Suprapubic skin (tissue), 4 donors: ENCODE measurements at places on chromosomes 1 and 21.

GRCh38 chr1:18037651-18038050 lies 69.9 kb upstream of the IGSF21 start:
- DNase-seq: no peak

- no peak for DNase-seq
Measured at GRCh38 chr1:206890125-206891060, 6.8 kb upstream of the IL24 start.

- no peak for DNase-seq
Measured at GRCh38 chr1:18919956-18920355, 17.6 kb upstream of the ALDH4A1 start.

- no peak for DNase-seq
Measured at GRCh38 chr1:64199154-64199553, 4.3 kb upstream of the UBE2U start.

- peak; percentile 82 for DNase-seq
Measured at GRCh38 chr1:56477164-56478111, 101.9 kb downstream of the PLPP3 start.

DNA sequence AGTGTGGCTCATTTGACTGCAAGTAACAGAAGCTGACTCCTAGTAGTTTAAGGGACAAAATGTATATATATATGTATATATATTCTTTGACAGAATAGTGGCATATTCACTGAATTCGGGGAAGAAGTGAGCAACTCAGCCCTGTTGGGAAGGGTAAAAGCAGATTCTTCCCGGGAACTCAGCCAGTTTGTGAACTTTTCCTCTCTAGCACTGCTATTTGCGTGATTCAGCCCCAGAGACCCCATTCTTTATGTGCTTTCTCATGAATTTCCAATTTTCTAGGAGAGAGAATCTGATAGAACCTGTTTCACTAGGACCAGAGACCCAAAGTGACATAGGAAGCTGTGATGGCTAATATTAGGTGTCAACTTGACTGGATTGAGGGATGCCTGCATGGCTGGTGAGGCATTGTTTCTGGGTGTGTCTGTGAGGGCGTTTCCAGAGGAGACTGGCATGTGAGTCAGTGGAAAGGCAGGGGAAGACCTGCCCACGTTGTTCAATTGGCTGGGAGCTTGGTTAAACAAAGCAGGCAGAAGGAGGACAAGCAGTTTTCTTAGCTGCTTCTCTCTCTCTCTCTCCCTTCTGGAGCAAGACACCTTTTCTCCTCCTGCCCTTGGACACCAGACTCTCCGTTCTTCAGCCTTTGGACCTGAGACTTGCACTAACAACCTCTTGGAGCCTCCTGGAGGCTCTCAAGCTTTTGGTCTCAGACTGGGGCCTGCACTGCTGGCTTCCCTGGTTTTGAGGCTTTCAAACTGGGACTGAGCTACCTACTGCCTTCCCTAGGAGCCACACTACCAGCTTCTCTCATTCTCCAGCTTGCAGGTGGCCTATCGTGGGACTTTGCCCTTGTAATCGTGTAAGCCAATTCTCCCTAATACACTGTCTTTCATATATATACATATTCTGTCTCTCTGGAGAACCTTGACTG lies 93.4 kb upstream of the KCNK1 start:
- DNase-seq: no peak

GRCh38 chr1:109812691-109813393 lies 49.1 kb upstream of the EPS8L3 start:
- no peak for DNase-seq

DNA sequence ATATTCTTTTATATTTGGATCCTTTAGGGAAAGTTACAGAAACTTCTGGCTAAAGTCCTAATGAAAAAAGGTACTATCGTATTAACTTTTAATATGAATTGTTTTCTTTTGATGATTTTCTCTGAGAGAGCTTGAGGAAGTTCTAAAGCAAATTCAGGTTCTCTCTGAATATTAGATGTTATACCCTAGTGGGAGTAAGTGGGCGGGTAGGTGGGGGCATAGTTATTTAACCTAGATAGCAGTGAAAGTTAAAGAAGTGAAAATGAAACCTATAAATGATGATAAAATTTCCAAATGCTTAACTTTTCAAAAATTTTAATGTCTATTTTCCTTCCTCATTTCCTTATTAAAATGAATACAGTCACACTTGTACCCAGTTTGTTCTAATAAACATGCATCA lies 26.2 kb upstream of the B3GALT2 start:
- DNase-seq: no peak

- DNase-seq: no peak
Measured at GRCh38 chr1:223041481-223041880, 101.6 kb downstream of the TLR5 start.

- no peak for DNase-seq
Measured at GRCh38 chr21:27277110-27277509, 310.2 kb upstream of the ADAMTS5 start.

GRCh38 chr1:19220991-19221390 lies 10.9 kb upstream of the UBR4 start:
- DNase-seq: no peak

GRCh38 chr1:87918398-87918797 lies 589.7 kb downstream of the LMO4 start:
- DNase-seq: no peak

GRCh38 chr1:5721634-5722215 lies 270.5 kb downstream of the NPHP4 start:
- no peak for DNase-seq

- no peak for DNase-seq
Measured at GRCh38 chr1:184329245-184329953, 57.4 kb upstream of the C1orf21 start.

DNA sequence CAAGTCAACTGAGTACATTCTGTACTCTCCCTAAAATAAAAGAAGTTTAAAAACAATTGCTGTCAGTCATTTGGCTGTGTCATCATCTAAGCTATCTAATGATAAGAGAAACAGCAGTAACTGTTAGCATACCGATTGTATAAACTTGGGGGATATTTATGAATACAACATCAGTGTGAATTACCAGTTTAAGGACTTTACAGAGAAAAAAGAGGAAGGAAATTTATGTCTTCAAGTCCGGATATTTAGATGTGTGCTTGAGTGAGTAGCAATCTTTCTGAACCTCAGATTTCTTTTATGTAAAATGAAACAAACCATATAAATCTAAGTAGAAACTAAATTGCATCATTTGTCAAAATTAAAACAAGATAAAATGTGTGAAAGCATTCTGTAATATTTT lies 1557.0 kb downstream of the MRPL39 start:
- no peak for DNase-seq

- DNase-seq: no peak
Measured at GRCh38 chr1:64073705-64074104, 129.7 kb upstream of the UBE2U start.

DNA sequence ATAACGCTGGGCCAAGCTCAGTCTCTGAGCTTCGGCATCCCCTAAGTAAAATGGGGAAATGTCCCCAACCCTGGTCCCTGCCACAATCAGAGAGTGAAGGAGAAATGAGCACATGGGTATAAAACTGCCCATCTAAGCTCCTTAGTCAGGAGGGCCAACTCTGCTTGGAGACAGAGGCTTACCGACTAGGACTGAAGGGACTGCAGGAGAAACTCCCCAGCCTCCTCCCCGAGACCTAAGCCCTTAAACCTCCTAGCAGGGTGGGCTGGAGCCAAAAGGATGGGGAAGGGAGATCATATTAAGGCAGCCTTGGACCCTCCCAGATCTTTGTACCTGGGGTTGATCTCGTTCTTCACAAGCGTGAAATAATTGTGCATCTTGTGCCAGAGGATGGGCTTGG lies 5.5 kb downstream of the ETNK2 start:
- DNase-seq: no peak

DNA sequence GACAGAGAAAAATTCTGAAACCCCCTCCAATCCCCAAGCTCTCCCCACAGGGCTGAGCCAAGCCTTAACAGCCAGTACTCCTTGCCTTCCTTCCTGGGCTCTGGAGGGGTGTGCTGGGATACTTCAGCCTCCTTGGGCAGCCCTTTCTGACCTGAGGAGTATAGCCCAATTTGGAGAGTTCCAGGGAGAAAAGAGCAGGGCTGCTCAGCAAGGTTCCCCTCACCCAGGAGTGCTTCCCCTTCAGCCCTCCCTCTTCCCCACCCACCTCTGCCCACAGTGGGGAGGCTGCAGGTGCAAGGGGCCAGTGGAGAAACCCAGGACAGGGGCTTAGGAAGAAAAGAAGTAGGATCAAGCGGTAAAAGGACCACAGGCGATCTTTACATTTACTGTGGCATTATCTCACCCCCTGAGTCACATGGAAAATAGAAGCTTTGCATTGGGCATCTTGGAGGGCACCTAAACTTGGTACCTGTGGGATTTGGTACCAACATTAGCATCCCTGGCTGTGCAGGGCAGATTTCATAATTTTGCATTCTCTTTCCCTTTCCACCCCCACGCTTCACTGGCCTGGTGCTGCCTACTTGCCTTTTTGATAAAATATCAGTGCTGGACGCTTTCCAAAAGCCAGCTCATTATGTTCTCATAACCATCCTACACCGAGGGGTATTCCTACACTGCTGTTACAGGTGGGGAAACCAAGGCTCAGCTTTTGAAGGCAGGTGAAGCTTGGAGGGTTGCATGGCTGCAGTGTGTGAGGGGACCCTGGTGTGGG lies 2.8 kb upstream of the ADORA1 start:
- DNase-seq: no peak

- no peak for DNase-seq
Measured at GRCh38 chr1:5981009-5981380, 11.2 kb downstream of the NPHP4 start.

DNA sequence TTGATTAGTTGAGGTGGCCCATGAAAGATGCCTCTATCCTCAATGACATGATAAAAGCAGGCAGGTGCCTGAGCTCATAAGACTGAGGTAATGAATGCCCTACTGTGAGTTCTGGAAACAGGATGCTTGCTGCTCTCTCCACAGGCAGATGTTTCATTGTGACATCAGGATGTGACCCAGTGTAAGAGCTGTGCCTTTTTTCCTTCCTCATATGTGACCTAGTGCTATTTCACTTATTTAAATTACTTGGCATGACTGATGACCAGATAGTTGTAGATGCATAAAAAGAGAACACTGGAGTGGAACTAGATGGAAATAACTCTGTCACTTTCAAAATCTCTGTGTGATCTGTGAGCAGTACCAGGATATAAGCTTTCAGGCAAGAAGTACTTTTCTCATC lies 31.9 kb downstream of the KIF14 start:
- no peak for DNase-seq

DNA sequence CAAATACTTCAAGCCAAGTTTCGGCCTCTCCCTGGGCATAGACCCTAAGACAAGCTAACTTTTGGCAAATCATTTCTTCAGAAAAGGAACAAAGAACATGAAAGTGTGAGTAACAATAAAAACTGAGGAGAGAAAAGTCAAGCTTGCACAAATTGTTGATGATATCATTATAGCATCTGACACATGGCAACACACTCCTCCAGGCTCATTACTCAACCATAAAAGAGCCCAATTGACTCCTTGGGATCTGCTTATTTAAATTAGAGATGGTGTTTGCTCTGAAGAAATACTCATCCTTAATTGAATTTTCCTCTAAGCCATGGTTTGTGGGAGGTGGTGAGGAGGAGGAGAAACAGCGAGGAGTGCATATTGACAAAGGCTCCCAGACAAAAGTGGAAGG lies 54.5 kb downstream of the TNFSF4 start:
- no peak for DNase-seq
